ENCODE measurements at places on chromosomes 2 and 18. TPM values are rescaled to one million over a fixed set of nuclear protein-coding genes. Genes with fewer than 3 reads are reported as not detected.

- DNase-seq = no peak
Measured at GRCh38 chr2:54955358-54956110, 94.7 kb downstream of the RTN4 start.

GRCh38 chr2:30392097-30392496 is 54.9 kb upstream of the LCLAT1 start:
- no peak for DNase-seq

DNA sequence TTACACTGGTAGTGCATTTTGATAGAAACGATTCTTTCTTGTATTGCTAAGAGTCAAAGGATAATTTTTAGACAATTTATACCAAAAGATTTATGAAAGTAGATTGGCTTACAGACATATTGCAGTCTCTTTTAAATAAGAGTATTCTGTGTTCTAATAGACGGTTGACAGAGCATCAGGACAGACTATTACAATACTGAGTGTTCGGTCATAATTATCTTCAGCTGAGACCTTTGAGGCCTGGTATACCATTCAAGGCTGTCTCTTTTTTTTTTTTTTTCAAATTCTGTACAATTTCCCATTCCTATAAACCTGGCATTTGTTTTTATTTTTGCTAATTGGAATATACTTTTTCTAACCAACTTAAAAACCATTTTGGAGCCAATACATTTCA is 140.6 kb upstream of the NOSTRIN start:
- no peak for DNase-seq

DNA sequence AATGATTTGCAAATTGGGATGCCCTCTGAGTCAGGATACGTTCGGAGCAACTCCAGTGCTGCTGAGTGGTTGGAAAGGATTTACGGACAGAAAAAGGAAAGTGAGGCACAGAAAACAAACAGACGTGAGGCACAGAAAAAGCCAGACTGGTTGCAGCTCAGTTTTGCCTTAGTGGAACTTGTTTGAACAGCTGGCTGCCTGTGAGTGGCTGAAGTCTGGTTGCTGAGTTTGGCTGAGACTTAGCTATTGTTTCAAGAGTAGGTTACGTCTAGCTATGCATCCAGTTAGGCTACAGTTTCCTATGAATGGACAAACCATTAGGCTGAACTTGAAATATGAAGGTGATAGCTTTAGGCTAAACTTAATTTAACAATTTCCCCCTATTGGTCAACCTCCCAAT is 256.6 kb downstream of the VAPA start:
- peak; percentile 60 for DNase-seq

RNF144A gene
- 10.5 TPM for total RNA-seq

DNA sequence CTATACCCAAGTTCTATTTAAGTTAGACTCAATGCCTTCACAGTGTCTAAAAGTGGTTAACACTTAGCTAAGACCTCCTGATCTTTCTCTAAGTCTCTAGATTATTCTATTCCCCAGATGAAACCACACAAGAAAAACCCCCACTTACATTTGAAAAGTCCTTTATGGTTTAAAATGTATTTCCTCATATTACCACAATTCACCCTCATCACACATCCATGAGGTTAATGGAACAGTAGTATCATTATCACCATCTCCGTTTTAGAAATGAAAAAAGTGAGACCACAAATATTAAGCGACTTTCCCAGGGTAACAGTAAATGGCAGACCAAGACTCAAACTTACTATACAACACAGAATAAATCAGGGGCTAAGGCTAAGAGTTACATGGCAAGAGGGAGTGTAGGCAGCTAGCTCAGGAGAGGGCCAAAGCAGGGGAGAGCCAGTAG is 28.6 kb downstream of the EPG5 start:
- DNase-seq = no peak

GRCh38 chr2:117953231-117953630 is 60.6 kb downstream of the CCDC93 start:
- no peak for DNase-seq

DNA sequence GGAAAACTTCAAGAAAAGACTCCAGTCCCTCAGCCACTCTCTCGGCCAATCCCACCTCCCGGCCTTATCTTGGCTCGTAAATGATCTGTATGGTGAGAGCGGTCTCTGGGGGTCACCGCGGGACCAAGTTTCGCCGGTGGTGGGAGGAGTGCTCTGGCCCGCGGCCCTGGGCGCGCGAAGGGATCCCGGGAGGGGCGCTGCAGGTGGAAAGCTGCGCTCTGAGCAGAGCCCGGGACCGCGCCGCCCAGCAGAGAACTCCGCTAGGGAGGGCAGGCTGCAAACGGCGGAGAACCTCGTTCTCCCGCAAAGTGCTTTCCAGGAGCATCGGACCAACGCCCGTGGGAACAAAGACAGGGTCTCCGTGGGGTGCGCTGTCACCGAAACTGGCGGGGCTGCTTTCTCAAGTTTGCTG is 622 bp downstream of the LRP2 start:
- no peak for DNase-seq

GRCh38 chr2:162106146-162106551 is 32.1 kb upstream of the DPP4 start:
- no peak for DNase-seq

- no peak for DNase-seq
Measured at GRCh38 chr18:46034230-46034629, 37.8 kb downstream of the PSTPIP2 start.

DNA sequence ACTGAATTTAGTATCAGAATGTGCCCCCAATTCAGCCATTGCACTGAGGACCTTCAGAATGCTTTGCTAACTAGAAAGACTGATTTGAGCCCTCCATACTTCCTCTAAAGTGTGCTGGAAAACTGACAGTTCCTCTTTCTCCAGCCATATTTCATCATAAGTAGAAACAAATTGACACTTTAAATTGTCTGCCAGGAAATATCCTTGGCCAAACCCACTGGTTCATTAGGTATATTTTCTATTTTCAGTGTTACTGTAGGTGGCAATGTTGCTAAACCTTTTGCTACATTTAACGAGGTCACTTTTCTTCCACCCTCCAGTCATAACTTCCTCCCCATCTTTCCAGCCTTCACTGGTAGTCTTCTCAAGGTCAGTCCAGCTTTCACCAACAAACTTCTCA is 21.5 kb downstream of the SP5 start:
- no peak for DNase-seq

Data from dermis microvascular lymphatic vessel endothelial cell (primary cell).